HFF-Myc (cell line): ENCODE measurements at places on chromosomes 1 and 21.

DNA sequence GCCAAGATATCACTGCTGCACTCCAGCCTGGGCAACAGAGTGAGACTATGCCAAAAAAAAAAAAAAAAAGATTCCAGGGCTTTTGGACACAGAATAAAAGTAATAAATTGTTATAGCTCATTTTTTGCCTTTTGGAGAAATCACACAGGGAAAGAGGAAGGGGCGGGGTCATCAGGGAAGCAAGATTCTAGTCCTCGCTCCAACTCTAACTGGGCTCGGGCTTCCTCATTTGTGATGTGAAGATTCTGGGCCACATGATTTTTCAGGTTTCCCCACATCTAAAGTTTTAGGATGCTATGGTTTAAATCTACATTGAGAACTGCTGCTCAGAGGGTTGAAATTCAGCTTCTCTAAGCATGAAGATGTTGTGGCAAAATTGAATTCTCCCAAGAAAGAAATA, 179.3 kb upstream of the PLXNA2 start:
- DNase-seq = no peak

DNA sequence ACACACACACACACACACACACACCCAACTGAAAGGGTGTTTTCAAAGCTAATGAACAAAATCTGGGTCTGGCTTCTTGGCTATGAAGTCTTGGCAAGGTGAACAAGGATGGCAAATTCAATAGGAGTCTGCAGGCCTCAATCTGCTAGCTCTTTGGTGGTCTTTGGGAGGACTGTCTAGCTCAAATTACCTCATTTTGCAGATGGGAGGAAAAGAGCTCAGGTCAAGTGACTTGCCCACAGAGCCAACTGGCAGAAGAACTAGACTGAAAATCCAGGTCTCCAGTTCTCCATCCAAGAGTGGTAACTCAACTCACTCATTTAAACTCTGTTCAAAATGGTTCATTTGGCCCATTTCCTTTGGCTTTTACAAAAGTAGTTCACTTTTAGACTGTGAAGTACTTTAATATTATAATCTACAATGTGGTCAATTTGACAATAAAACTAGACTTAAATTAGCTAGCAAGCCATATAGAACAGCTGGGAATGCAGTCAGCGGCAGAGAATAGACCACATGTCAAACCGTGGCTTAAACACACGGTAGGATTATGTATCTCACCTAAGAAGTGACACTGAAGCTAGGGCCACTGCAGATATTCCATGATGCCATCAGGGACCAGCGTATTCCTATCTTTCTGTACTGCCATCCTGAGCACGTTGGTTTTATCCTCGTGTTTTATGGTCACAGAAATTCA, 112.9 kb downstream of the APP start:
- no peak for DNase-seq

DNA sequence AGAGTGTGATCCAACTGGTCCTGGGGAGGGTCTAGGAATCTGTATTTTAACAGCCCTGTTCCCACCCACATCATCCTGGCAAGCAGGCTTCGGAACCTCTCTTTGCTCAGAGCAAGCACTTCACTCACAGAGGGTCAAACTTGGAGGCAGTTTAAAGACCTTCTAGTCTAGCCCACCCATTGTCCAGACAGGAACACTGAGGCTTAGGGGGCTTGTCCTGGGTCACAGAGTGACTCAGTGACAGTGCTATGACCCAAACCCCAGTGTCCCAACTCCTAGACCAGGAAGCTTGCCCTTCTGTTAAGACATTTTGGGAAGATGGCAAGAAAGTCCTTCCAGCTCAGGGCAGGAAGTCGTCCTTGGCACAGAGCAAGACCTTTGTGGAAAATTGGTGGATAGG, 36.5 kb downstream of the FBXO2 start:
- DNase-seq = no peak

GRCh38 chr21:27426196-27426595, 459.3 kb upstream of the ADAMTS5 start:
- no peak for DNase-seq

DNA sequence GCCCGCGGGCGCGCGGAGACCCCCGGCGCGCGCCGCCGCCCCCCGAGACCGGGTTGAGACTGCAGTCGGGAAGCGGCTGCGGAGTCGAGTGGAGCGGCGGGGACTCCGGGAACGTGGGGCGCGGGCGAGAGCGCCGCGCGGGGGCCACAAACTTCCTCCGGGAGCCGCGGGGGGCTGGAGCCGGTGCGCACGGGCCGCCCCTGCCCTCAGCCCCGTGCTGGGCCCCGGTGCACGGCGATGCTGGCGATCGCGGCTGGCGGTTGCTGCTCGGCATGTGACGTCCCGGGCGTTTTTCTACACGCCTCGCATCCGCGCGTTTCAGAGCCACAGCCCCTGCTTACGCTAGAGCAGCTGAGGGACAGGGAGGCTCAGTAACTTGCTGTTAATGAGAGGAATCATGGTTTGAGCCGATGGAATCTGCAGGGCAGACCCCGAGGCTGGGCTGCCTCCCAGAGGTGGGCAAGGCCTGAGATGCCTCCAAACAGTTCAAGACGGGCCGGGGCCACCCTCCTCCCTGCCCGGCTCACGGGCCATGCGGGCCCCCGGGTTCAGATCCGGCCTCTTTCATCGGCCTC, 520 bp downstream of the TMEM201 start:
- DNase-seq = no peak

GRCh38 chr1:156647351-156647750, 5.4 kb downstream of the BCAN start:
- no peak for DNase-seq

DNA sequence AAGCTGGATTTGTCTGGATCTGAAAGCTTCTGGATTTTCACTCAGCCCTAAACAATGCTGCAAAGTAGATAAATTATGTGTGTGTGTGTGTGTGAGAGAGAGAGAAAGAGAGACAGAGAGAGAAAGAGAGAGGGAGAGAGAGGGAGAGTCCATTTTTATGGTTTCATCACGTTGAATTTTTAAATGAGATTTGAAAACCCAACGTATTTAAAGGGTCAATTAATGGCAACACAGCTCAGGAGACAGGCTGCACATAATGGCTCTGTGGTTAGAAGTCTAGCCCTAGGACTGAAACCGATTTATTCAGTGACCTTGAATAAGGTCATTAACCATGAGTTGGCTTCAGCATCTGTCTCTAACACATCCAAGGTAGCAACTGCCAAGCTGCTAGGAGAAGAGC, 35.3 kb upstream of the FMN2 start:
- no peak for DNase-seq

GRCh38 chr1:108043707-108044106, 78.7 kb upstream of the VAV3 start:
- DNase-seq = no peak

- no peak for DNase-seq
Observed at GRCh38 chr1:71862756-71863155, 419.6 kb downstream of the NEGR1 start.

DNA sequence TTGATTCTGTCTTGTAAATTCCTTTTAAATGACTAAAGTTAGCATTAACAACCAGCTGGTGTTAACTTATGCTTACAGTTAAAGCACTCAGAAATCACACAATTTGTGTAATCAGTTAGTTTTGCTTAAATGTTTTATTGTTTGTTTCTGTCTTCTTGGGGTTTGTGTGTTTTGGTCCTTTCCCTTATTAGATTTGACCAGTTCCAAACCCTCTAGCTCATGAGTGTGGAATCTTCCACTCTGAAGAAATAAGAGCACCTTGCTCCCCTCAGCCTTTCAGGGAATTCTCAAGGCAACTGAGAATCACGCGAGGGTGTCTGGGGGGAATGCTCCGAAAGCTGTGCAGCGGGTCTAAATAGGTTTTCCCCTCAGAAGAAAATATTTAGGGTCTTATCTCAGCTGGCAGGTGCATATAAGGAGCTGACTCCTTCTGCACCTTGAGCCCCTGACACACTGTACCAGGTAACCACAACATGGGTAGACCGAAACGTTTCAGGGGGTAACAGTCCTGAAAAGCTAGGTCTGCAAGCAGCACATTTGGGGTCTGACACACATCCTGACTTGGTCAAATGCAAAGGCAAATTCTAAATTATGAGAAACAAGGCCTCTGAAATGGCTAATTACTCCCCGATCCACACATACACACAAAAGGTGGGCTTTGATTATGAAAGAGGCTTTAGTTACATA, 188.1 kb upstream of the ETV3 start:
- DNase-seq = no peak

GRCh38 chr1:187009320-187009719, 180.6 kb downstream of the PLA2G4A start:
- DNase-seq = no peak

- no peak for DNase-seq
Observed at GRCh38 chr1:83509301-83509781, 489.6 kb downstream of the TTLL7 start.

DNA sequence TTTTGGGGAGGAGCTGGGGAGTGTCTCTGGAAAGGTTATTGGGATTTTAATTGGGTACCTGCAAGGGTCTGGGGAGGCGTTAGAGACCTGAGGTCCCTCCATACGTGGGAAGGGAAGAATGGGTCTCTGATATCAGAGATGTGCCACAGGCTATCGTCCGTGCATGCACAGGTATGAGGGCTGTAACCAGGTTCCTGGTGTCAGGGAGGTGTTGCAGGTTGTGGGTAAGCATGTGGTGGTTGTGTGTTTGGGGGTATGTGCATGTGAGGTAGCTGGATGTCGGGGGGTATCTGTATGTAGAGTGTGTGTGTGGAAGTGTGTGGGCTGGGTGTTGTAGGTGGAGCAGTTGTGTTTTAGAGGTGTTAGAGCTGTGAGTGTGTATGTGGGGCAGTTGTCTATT, 8.3 kb downstream of the AHDC1 start:
- DNase-seq = no peak

DNA sequence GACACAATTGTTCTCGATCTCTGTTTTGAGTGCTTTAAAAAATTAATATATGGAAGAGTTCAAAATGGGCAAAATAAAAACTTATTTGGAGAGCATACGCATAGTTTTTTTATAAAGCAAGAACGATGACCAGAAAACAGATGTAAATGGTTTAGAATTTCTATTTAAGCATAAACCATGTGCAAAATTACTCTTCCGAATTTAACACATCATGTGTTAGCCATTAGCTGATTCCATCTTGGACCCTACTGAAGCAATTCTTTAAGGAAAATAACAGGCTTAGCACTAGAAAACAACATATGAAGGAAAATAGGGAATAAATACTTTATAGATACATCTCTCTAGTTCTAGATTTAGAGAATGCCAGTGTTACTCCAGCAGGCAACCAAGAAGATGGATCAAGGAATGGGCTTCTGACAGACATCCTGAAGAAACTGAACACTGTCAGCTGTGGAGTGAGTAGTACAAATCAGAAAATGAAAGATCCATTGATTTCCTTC, 26.7 kb downstream of the CDC7 start:
- DNase-seq = no peak
